ENCODE measurements at places on chromosomes 2 and 18.

DNA sequence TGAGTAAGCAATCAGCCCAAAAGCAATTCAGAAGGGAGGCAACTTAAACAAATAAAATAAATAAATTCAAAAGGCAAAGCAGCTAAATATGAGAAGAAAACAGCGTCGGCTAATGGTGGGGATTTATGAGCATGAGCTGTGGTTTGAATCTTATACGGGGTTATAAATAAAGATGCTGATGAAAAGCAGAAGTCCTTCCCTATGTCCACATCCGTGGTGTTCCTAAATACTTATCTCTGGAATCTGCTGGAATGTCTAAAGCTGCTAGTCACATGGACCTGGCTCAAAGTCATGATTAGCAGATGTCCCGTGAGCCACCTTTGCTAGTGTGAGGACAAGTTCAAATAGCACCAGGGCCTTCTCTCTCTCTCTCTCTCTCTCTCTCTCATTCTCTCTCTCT is 33.8 kb downstream of the SMIM21 start:
- DNase-seq = no peak

GRCh38 chr2:36655453-36655852 is 41.1 kb upstream of the VIT start:
- no peak for DNase-seq

- DNase-seq = no peak
Observed at GRCh38 chr2:67309281-67309680, 87.9 kb upstream of the ETAA1 start.

DNA sequence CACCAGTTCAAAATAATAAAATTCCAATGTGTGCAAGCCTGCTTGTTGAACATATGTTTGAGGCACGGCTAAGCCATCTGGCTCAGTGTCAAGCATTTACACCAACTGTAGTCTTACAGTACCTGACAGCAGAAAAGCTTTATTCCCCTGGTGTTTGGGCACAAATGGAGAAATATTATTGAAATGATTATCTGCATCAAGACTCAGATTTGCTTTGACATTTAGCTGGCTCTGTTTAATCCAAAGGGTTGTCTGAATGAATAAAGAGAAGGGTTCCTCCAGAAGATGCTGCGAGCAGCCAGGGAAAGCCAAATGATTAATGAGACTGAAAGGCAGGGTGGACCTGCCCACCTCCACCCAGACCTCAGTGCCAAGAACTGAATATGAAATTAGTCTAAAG is 393.2 kb upstream of the GALNT5 start:
- no peak for DNase-seq

- DNase-seq = no peak
Observed at GRCh38 chr18:13517369-13517768, 209.0 kb downstream of the FAM210A start.

DNA sequence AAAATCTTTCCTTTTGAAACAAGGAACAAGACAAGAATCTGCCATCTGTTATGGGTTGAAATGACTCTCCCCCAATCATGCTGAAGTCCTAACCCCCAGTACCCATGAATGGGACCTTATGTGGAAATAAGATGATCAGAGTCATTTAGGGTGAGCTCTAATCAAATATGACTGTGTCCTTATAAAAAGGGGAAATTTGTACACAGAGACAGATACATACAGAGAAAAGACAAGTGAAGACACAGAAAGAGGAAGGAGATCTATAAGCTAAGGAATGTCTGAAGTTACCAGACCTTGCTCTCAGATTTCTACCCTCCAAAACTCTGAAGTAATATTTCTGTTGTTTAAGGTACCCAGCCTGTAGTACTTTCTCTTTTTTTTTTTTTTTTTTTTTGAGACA is 15.7 kb downstream of the TGFBRAP1 start:
- no peak for DNase-seq

DNA sequence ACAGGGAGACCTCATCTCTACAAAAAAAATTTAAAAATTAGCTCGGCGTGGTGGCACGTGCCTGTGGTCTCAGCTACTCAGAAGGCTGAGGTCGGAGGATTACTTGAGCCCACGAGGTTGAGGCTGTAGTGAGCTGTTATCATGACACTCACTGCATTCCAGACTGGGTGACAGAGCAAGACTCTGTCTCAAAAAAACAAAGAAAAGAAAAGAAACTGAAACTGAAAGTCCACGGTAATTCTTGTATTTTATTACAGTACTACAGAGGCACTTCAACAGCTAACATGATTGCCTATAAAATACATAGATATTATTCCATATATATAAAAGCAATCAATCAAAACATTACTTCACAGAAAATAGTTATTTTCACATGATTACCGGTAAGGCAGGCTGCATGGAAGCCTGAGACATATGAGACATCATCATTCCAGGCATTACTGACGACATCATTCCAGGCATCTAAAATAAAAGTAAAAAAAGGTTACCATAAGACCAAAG is 23.1 kb downstream of the PRPF40A start:
- DNase-seq = no peak

DNA sequence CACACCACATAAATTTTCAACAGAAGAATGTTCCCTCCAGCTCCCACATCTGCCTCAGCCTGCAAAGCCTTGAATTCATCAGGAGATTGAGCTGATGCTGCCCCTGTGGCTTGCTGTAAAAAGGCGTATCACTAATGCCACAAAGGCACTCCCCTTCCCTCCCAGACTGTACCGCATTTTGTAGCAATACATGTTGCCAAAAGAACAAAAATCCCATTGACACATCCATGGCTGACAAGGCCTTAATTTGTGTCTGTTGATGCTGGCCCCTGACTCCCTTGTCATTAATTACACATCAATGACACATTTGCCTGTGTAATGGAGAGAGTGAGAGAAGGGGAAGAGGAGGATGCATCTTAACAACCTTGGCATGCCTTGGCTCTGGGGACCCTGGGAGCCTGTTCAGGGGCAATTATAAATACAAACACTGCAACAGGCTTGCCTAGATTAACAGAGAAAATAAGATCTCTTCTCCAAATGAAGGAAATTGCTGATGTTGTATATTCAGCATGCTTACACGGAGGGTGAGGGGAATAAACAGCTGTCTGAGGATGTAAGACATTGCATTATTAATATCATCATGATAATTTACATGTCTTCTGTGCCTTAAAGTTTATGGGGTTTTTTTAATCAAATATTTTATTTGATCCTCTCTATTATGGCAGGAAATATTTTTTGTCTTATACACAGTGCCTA is 264.0 kb downstream of the SUCLG1 start:
- DNase-seq = no peak

DNA sequence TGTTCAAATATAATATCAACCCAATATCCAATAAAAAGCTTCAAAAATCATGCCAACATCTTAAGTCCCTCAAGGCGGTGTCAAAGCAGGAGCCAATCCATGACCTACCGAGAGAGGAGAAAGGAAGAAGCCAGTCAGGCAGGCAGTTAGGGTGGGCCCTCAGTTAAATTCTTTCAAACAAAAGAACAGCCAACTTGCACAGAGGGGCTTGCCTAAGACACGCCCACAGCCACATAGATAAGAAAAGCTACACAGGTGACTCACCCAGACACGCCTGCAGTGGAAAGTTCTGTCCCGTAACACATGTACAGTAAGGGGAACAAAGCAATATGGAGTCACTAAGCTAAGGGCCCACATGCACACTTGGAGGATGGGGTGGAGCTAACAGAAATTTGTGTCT is 61.3 kb downstream of the SP110 start:
- DNase-seq = no peak

- no peak for DNase-seq
Observed at GRCh38 chr2:9972621-9973479, 21.4 kb downstream of the GRHL1 start.

GRCh38 chr2:71156573-71156972 is 26.1 kb downstream of the MPHOSPH10 start:
- DNase-seq = no peak

DNA sequence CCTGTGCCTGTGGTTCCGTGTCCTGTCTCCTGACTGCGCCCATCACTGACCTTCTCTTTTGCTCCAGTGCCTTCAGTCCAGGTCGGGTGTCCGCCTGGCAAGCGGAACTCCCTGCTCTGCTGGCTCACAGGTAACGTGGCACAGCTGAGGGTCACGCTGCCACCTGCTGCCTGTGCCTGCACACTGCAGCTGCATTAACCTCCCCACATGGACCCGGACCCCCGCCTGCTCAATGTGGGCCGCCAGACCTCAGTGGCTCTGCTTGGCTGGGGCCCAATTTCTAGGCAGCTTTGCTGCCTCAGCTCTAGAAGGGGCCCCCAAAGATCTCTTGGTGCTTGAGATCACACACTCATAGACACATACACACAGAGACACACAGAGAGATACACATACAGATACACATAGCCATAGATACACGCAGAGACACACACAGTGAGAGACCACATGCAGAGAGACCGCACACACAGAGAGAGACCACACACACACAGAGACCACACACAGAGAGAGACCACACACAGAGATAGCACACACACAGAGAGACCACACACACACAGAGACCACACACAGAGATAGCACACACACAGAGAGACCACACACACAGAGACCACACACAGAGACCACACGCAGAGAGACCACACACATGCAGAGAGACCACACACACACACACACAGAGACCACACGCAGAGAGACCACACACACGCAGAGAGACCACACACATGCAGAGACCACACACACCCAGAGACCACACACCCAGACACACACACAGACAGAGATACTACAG is 14.9 kb upstream of the CNNM3 start:
- no peak for DNase-seq

DNA sequence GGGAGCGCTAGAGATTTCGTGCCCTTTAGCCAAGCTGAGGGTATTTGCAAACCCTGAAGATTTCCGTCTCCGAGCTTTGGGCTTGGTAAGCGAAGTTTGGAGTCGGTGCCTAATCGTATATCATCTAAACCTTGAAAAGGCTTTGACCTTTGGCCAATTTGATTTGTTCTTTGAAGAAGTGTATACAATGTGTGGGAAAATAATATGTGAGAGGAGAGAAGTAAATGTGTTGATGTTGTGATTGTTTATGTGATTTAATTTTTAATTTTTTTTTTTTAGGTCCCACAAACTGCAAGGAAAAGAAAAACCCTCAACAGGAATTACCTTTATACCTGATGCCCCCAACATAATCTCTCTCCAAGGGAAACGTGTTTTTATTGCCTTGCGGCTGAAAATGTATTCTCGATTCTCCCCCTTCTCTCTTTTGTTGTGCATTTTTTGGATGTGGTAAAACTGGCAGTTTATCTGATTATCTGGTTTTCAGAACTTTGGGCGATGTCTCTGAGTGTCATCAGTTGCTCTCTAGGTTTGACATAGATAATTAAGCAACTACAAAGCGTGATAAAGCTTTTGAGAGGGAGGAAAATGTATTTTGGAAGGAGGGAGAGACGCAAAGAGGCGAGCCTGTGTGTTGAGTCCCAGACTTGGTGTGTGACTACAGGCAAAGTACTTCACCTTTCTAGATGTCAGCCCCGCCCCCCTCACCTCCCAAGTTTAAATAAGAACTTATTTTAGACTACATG is 912 bp upstream of the FBXO11 start:
- DNase-seq = peak; percentile 5

DNA sequence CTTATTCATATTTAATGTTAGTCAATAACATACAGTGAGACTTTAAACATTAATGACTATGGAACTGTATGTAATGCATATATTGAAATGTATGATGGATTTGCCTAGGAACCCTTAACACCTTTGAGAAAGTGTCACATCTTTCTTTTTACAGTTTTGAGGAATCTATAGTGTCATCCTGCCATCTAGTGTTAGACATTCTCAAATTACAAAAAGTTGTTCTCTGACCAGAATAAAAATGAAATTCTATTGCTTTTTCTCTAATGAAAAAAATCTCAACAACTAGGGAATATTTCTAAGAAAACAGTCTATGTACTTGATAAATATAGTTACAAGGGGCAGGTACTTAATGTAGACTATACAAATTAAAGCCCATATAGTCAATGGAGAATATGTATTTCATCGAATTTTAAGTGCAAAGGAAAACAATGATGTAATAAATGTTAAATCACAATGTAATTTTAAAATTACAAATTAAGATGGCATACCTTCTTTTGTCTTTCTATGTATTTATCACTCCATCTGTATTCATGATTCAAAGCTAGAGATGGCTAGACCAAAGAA is 5.1 kb upstream of the CALCRL start:
- no peak for DNase-seq

GRCh38 chr2:135960150-135960549 is 25.3 kb downstream of the DARS1 start:
- DNase-seq = no peak

DNA sequence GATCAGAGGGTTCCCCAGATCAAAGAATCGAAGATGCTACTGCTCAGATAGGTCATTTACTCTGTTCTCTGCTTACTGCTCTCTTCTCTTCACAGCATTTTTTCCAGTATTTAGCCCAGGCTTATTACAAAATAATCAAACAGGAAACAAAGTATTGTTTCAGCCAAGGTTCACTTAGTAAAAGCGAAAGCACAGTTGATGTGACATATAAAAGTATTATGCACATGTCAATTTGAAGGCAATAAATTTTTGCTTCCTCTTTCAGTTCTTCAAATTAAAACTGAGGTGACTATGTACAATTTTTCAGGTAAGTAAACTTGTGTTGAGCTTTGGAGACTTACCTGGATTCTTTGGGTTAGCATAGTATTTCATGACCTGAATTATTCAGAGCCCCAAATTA is 262.8 kb upstream of the CHST9 start:
- DNase-seq = no peak

GRCh38 chr18:63443829-63444228 is 21.6 kb upstream of the VPS4B start:
- DNase-seq = no peak

DNA sequence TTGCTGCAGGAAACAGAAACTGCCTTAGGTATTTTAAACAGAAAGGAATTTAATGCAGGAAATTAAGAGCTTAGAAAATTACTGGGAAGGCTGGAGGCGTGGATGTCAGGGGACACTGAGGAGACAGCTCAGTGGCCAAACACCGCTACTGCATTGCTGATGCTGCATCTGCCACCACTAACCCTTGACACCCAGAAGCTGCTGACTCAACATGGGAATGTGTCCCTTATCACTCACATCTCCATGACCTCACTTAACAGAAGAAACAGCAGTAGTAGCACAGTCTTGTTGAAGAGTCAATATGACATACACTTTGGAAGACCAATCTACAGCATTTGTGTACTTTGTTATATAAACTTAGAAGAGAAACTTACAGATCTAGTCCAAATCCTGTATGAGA is 906.1 kb downstream of the SLC4A3 start:
- no peak for DNase-seq

DNA sequence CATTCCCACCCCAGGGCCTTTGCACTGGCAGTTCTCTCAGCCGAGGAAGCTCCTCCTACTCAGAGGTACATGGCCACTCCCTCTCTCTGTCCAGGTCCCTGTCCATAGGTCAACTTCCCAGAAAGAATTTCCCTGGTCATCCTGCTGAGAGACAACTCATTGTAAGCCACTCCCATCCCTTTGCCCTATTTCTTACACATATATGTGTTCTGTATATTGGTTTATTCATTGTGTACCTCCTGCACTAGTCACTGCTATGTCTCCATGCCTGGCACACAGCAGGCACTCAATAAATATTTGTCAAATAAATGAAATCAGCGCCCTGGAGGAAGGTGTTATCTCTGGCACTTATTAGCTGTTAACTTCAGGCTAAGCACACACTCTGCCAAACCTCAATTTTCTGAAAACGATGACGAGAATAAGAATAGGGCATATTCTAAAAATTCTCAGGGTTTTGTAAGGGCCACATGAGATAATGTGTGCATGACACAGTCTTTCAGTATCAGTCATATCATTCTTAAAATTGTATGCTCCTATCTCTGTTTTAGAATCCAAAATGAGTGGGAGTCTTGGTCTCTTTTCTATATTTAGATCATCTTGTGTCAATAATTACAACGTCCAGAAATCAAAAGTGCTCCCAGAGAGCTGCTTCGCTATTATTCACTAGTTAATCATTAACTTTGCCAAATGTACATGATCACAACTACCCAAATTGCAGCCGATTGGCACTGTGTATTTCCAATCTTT is 198.0 kb downstream of the ALK start:
- DNase-seq = no peak
